Effector memory CD8-positive, alpha-beta T cell (primary cell): ENCODE measurements at places on chromosomes 5 and 9.

GRCh38 chr5:156186760-156187159, 140.2 kb upstream of the SGCD start:
- DNase-seq, result no peak

DNA sequence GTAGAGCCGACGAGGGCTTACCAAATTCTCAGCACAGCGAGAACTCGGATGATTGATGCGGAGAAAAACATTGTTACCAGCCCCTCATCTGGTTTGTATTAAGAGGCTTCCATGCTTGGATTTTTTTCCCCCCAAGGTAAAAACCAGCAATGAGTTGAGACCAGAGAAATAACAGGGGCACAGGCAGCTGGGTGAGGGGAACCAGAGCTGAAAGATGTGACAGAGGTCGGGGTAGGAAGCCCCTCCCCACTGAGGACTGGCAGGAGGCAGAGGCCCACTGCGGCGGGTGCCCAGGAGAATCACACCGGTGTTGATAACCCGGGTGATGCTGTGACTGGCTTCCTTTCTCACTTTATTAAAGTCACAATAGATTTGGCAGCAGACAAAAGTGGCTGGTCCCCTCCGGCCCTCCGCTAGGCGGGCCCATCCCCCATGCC, 116.5 kb upstream of the PHYKPL start:
- DNase-seq, result no peak

GRCh38 chr9:127119320-127119709, 3.1 kb downstream of the ANGPTL2 start:
- no peak for DNase-seq

- no peak for DNase-seq
Measured at GRCh38 chr5:136985785-136986475, 513.2 kb downstream of the SPOCK1 start.

DNA sequence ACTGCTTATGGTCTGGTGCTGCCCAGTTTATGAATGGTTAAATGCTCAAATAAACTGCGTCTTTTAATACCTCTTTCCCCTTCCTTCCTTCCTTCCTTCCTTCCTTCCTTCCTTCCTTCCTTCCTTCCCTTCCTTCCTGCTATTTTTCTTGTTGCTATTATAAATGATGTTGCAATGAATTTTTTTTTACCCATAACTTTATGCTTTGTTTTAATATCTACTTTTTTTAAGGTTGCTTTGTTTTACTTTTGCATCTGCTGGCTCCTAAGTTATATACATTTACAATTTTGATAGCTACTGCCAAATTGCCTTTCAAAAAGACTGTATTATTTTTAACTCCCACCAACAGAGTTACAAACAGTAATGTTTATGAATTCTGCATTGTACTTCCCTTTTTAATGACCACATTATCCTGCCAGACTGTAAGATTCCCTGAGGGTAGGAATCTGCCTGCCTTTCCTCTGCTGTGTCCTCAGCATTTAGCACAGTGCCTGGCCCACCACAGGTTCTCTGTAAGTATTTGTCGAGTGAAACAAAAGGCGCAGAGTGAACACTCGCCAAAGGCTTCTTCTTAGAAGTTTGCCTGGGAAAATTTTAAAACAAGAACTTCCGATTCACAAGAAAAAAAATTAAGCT, 36.9 kb downstream of the KIF4B start:
- DNase-seq, result no peak

- DNase-seq, result no peak
Measured at GRCh38 chr5:126052120-126052519, 371.1 kb upstream of the GRAMD2B start.

- no peak for DNase-seq
Measured at GRCh38 chr9:35193762-35194161, 32.0 kb downstream of the UNC13B start.

DNA sequence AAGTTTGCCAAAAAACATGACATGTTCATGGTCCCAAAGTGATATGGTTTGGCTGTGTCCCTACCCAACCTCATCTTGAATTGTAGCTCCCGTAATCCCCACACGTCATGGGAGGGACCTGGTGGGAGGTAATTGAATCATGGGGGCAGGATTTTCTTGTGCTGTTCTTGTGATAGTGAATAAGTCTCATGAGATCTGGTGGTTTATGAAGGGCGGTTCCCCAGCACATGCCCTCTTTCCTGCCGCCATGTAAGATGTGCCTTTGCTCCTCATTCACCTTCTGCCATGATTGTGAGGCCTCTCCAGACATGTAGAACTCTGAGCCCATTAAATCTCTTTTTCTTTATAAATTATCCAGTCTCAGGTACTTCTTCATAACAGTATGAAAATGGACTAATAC, 322.1 kb downstream of the MED10 start:
- no peak for DNase-seq

- no peak for DNase-seq
Measured at GRCh38 chr9:89400403-89401116, 82.3 kb downstream of the SECISBP2 start.

DNA sequence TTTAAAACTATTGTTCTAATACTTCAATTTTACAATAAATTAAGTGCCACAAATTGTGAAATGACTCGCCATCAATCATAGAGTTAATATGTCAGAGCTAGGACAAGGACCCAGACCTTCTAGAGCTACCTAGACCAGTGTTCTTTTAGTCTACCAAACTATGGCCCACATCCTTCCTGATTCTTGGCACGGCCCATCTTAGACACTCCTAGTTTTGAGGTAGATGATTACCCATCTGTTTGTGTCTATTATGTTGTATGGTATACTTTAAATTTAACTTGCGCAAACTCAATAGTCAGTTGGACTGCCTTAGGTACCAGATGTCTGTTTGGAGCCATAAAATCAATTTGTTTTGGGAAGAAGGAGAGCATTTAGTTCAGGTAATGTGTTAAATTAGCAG, 17.5 kb downstream of the CDC26 start:
- DNase-seq, result no peak

DNA sequence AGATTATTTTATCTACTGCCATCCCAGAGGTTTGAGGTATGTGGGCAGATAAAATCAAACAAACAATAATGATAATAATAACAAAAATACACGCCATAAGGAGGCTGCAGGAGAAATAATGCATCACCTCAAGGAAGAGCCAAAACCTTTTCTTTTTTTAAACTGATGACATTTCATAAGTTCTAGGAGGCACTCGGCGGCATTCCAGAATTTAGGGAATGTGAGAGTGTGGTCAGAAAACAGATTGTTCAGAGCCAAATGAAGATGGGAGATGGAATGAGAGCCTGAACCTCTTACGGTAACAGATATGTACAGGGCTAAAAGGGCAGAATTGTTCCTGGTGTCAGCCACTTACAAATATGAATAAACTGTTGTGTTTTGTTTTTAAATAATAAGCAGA, 615.0 kb upstream of the CHD1 start:
- no peak for DNase-seq
